ENCODE measurements at places on chromosomes 5 and 9.

DNA sequence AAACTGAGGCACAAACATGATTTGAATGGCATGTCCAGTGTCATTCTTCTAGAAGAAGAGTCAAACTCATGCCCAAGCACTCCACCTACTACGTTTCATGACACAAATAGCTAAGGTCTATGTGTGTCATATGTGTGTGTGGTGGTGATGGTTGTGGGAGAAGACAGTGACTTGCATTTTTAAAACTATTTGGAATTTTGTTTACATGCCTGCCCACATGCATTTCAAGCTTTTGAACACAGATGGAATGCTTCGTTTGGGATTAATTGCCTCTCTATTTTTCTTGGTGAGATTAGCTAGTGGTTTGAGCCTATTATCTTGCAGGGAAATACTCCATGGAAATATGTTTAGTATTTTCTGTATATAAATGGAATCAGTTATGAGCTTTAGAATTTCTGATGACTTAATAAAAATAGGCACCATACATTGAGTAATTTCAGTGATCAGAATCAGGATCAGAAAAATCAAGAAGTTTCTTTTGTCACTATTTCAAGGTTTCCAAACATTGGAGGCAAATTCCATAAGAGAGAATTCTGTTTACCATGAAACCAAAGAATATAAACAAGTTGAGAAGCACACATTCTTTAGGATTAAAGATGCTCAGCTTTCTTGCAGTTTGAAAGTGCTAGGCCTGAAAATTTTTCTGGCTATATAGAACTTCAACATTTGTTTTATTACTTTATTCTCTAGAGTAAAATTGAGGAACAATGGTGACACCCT is 260.3 kb upstream of the SEMA6A start:
- DNase-seq = no peak

GRCh38 chr9:116133163-116133562 is 20.4 kb upstream of the PAPPA start:
- DNase-seq = no peak

DNA sequence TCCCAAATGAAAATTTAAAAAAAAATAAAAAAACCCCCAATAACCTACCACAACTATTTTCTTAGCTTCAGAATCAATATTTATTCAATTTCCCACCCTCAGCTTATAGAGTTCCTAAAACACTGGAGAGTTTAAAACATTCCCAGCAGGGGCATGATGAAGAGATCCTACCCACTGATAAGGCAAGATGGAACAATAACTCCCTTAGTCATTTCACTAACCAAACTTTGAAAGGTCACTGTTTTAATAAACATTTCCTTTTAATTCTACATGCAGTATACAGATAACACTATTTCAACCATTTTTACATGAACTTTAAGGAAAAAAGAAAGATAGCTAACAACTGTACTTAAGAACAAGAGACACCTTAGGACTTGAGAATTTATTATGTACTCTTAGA is 34.9 kb upstream of the ACOT12 start:
- DNase-seq = no peak

DNA sequence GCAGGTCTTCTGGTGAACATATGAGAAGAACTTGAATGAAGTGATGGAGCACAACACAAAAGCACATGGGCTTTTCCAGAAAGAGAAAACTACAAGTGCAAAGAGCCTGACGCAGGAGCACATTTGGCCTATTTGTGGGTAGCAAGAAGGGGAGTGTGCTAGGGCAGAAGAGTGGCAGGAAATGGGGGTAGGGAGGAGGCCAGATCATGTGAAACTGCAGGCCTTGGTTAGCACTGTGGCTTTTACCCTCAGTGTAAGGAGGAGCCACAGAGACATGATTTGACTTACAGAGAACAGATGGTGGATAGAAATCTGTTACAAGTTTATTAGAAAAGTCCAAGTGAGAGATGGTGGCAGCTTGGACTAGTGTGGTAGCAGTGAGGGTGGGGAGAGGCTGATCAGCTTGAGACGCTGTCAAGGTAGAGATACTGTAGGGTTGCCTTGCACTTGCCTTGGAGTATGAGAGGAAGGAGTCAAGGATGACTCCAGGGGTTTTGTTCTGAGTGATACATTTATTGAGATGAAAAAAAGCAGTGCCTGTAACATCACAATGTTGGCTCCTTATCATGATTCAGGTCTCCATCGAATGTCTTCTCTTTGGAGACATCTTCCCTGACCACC is 126.7 kb downstream of the PPP2R2B start:
- DNase-seq = no peak

- peak; percentile 79 for DNase-seq
These were observed 1.3 kb downstream of the FBXL7 start for GRCh38 chr5:15501091-15501791.

- DNase-seq = no peak
These were observed 12.6 kb downstream of the RCL1 start for GRCh38 chr9:4805191-4805918.

DNA sequence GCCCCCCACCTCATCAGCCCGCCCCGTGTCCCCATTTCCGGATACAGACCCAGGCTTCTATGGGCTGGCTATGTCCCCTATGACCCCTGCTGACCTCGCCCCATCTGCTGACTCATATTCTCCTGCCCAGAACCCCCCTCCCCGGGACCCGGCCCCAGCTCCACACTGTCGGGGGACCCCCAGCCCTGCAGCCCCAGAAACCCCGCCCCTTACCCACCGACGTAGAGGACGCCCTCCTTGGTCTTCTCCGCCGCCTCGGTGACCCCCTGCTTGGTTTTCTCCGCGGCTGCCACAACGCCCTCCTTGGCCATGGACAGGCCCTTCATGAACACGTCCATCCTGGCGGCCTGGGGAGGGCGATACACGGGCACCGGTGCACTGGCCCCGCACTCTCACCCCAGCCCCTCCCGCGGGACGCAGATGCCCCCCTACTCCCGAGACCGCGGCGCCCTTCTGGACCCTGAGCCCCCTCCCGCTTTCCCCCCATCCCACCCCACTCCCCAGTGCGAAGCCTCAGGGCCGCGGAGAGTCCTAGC is 949 bp downstream of the SNCB start:
- DNase-seq = no peak

Data from HTR-8/SVneo (cell line).